NCI-H2081 treated with DMSO at 0.1 percent for 48 hours (cell line): ENCODE measurements at places on chromosomes 11 and 22.

DNA sequence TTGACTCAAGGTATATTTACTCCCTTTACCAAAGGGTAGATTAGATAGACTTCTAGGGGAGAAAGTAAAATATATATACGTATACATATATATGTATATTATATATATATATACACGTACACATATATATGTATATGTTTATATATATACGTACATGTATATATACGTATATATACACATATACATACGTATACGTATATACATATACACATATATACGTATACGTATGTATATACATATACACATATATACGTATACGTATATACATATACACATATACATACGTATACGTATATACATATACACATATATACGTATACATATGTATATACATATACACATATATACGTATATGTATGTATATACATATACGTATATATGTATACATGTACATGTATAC is 430.5 kb upstream of the ANO3 start:
- no peak for DNase-seq

GRCh38 chr22:19844377-19845053 is 10.2 kb downstream of the GNB1L start:
- no peak for DNase-seq

DNA sequence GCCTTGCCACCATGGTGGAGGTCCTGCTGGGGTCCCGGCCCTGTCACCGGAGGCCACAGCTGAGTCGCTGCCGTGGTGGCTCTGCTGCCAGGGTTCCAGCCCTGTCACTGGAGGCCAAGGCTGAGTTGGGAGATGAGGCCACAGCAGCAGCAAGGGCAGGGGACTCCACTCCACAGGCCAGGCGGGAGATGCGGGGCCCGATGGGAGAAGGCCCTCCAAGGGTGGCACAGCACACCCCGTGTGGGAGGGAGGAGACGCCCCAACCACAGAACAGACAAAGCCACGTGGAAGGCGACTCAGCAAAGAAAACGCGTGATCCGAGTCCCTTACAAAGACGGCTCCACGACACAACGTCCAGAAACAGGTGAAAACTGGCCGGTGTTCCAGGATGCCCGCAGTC is 159.3 kb downstream of the BRD1 start:
- no peak for DNase-seq

- DNase-seq, result no peak
Measured at GRCh38 chr11:76083563-76084451, 122.5 kb downstream of the WNT11 start.

- DNase-seq, result peak; percentile 15
Measured at GRCh38 chr11:78798663-78799062, 224.0 kb upstream of the NARS2 start.

DNA sequence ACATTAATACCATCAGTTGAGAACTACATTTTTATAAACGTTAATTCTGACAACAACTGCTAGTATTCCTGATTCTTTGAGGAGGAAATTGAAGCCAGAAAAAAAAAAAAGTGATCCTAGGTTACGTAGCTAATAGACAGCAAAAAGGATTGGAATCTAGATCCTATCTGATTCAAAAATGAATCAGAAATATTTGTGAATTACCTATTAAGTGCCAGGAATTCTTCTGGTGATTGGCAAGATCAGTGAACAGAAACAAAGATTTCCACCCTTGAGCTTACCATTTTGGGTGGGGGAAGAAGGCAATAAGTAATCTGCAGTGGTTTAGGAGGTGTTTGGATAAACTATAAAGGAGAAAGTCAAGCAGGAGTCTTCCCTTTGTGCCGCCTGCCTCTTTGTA is 63.9 kb upstream of the LARGE1 start:
- DNase-seq, result no peak

DNA sequence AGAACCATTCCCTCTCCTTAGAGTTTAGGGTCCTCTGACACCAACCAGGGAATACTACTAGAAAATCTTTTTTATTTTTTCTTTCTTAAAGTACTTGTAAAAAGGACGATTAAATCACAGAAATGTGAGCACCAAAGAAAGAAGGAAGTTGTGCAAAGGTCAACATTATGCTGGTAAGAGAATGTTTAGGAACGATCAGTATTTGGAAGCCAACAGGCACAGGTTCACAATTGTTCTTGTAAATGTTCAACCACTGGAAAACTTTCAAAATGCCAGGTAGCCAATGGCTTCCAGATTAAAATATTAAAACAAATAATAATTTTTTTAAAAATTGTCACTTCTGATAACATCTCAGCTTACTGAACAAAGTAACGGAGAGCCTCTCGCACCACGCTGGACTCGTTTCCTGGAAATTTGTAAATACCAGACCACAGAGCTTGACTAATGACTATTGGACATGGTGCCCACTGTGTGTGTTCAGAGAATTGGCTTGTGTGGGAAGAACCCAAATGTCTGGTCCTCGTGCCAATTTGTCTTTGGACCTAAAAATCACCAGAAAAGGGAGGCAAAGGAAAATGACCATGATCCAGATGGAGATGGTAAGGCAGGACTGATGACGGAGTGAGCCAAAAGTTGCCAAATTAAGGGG is 20.8 kb downstream of the COMMD9 start:
- no peak for DNase-seq

GRCh38 chr11:120882175-120882574 is 141.7 kb upstream of the TBCEL start:
- no peak for DNase-seq

DNA sequence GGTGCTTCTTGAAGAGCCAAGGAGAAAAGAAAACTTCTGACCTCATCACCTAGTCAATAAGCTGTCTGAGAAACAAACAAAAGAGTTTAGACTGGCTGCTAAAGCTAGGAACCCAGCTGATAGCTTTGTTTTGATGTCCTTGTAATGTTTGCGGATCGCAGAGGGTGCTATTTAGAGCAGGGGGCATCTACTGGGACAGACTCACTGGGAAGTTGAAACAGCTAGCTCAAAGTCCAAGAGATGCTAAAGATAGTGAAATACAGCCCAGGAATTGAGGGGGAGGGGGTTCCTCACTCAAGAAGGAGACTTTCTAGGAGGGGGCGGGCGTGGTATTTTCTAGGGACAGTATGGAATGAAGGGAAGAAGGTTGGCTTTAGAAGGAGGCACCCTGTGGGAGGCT is 18.9 kb downstream of the ZBTB16 start:
- no peak for DNase-seq

DNA sequence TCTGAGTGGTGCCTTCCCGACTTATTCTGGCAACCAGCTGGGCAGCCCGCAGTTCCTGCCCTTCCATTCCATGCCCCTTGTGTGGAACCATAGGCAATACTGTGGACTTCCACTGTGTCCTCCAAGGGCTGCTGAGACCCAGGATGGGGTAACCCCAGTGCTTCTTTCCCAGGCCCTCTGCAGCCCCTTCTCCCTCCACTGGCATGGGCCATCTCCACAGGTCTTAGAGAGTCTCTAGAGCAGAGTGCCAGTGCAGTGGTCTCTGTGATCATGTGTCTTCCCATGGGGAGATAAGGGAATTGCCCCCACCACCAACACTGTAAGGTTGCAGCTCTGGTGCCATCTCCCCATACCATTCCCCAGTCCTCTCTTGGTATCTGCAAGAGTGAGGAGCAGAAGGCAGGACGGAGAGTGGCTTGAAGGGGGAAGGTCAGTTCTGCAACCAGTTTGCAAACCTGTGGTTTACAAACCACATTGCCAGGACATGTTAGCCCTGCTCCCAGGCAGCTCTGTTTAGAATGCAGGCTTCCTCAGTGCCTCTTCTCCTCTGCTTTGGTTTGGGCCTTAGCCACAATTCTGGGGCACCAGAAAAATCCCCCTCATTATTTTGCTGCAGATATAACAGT is 20.9 kb upstream of the DRD2 start:
- no peak for DNase-seq
